Astrocyte of the cerebellum (primary cell): ENCODE measurements at places on chromosomes 2 and 18.

DNA sequence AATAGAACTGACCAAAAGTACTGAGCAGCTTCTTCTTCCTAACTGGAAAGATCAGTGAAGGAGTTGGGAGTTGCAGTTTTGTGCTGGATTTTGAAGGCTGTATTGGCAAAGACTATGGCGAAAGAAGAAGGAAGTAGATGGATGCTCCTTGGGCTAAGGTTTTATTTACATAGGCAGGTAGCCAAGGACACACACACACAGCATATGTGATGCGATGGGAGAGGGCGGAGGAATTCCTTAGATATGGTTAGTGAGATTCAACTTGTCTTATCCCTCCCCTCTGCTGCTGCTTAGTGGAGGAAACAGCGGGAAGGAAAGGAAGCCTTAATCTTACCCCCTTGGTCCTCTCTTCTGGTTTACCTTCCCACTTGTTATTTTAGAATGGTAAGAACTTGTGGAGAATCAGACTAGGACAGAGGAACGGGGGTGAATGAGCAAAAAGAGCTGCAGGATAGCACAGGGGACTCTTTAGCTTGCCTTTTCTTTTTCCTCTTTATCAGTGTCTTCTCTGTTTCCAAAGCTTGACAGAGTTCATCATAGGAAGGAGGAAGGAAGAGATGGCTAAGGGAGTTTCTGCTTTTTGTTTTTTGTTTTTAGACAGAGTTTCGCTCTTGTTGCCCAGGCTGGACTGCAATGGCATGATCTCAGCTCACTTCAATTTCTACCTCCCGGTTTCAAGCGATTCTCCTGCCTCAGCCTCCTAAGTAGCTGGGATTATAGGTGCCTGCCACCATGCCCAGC, 87.9 kb downstream of the OSBPL6 start:
- DNase-seq: peak; percentile 16

GRCh38 chr2:15189216-15189615, 371.9 kb downstream of the NBAS start:
- peak; percentile 9 for DNase-seq

- DNase-seq: no peak
These were observed 456.8 kb downstream of the MTX2 start for GRCh38 chr2:176725873-176726645.

- no peak for DNase-seq
These were observed 286.9 kb downstream of the INSIG2 start for GRCh38 chr2:118374974-118375755.

DNA sequence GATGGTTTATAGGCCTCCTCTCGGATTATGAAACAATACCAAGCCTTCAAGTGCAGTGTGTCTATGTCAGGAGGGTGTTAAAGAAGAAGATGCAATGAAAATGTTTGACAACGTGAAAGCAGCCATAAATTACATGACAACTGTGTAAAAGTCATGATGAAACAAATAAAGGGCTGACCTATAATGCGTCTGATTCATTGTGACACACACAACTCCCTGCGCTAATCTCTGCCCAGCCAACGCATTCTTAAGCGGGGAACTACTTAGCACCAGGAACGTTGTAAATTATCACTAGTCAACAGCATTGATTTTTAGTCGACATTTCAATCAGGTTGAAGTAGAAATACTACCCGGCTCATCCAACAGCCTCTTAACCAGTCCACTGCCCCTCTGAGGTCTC, 26.8 kb downstream of the BCL11A start:
- DNase-seq: no peak

GRCh38 chr2:8927510-8928455, 75.7 kb downstream of the MBOAT2 start:
- DNase-seq: no peak

- DNase-seq: no peak
These were observed 9.6 kb downstream of the MBOAT2 start for GRCh38 chr2:8993902-8994278.

- peak; percentile 35 for DNase-seq
These were observed 15.0 kb downstream of the KCNJ13 start for GRCh38 chr2:232761301-232761907.

DNA sequence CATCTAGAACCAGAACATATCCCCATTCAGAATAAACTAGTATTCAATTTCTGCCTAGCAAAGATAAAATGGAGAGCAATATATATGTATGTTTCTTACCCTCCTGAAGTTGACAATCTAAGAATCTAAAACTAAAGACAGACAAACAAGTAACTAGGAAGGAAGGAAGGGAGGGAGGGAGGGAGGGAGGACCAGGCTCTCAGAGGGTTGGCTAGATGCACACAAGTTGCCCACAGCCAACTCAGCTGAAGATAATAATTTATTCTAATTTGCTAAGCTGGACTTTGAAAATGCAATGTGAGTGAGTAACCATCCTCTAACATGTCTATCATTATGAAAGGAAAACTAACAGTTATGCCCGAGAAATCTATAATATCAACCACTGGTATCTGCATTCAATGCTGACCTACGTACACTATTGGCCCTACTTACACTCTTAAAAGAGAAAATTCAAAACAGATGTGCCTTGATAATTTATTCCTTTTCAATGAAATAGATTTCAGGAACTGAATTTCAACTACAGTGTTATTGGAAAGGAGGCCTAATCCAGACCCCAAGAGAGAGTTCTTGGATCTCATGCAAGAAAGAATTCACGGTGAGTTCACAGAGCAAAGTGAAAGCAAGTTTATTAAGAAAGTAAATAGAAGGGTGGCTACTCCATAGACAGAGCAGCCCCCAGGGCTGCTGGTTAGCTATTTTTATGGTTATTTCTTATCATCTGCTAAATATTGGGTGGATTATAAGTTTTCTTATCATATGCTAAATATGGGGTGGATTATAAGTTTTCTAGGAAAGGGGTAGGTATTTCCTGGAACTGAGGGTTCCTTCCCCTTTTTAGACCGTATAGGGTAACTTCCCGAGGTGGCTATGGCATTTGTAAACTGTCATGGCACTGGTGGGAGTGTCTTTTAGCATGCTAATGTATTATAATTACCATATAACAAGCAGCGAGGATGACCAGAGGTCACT, 288.5 kb upstream of the SLC39A10 start:
- DNase-seq: no peak

- no peak for DNase-seq
These were observed 34.1 kb upstream of the HNMT start for GRCh38 chr2:137930146-137930545.

DNA sequence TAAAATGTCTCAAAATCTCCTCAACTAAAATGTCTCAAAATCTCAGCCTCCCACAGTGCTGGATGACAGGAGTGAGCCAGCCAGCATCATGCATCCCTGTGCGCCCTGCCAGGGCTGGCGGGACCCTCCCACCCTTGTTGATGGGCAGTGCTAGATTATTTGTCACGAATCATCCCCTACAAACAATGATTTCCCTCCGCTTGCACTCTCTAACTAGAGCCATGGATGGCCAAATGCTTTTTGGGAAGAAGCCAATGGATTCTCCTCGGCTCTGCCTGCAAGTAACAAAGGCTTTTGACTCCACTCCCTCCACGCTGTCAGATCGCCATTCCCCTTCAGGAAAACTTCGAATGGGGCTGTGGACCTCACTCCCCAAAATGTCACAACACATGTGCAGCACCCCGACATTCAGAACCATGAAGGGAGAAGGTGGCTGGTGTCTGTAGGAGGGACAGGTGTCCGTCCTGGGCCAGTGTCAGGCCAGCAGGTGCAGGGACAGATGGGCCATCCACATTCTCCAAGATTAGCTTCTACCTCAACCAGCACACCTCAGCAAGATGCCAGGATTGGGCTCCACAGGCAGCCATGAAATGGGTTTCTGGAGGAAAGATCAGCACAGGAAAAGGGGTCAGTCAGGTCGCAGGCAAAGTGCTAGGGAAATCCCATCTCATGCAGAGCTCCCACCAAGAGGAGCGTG, 11.5 kb downstream of the AMER3 start:
- DNase-seq: no peak

GRCh38 chr2:239040152-239040761, 192.4 kb downstream of the TWIST2 start:
- DNase-seq: no peak

GRCh38 chr18:27780061-27780745, 396.7 kb downstream of the CDH2 start:
- no peak for DNase-seq

DNA sequence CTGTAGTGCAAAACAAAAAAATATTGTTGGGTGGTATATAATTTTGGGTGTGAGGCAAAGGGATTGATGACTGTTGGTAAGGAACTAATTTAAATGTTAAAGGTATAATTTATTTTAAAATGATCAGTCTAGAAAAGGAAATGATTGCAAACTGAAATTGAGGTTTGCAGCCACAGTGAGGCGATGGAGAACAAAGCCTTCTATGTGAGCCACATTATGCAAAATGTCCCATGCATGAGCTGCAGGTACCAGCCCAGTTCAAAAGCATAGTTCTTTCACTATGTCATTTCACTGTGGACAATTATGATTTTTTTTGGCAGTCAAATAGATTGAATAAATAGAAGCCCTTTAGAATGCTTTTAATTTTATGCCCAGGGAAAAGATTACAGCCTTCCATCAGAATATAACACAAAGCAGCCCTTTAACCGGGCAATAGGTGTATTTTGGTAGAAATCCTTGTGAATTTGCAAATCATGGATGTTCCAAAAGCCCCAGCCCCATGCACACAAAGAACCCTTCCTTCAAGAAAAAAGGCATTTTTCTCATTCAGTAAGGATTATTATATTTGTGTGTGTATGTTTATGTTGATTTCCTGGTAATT, 1.7 kb downstream of the MAP2 start:
- peak; percentile 49 for DNase-seq
